ENCODE measurements at places on chromosomes 7 and 10.

DNA sequence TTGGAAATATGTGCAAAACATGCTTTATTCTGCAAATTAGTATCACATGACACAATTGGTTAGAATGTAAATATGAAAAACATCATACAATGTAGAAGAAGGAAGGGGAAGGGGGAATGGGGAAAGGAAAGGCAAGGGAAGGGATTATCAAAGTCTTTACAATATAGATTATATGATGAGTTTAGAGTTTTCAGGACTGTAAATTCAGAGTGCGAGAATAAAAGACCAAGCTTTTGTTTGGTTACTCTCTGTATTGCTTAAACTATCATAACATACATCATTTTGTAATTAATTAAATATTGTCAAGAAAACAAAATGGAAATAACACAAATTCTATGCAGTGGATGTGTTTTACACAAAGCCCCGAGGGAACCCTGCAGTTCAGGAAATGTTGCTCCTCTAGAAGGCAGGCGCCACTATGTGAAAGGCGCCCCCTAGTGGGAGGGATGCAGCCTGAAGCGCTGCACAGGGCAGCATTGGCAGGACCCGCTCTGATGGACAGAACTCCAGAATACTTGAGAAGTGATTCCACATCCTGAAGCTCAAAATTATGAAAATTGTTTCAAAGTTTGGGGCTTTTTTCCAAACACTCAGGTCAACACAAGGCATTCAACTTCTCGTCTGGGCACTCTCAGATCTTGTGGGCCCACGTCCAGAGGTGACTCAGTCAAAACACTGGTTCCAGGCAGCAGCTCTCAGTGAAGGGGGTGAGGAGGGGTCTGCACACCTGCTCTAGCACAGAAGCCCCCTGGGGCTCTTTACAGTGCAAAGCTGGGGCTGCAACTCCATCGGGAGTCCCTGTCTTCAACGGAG is 31.6 kb upstream of the TMEM254 start:
- no peak overlapping the region for H3K4me3 ChIP-seq
- H3K27me3 ChIP-seq = peaks cover 1% of the 10 kb centered on the region
- no peaks in the 10 kb centered on the region for H3K4me1 ChIP-seq
- no peaks in the 10 kb centered on the region for H3K36me3 ChIP-seq
- no peak overlapping the region for H3K27ac ChIP-seq

DNA sequence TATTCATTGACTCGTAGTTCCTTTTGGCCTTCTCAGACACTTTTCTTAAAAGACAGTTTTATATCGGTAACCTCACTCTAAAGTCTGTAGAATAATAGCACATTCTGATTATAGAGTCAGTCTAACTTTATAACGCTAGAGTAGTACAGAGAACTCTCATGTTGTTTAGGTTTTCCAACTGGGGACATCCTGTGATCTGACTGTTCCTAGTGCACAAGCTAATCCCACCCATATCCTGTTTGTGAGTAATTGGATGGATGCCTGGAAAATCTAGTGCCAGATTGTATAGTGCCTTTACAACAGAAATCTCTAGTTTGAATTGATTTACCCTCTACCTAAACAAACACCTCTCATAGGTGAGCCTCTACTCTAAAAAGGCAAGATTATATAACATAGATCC is 107.4 kb downstream of the ZEB1 start:
- peaks cover 29% of the 10 kb centered on the region for H3K36me3 ChIP-seq
- no peak overlapping the region for H3K4me3 ChIP-seq
- DNase-seq = no peak

- no peak overlapping the region for H3K4me3 ChIP-seq
- no peaks in the 10 kb centered on the region for H3K27me3 ChIP-seq
- no peak for DNase-seq
- no peaks in the 10 kb centered on the region for H3K36me3 ChIP-seq
- H3K27ac ChIP-seq = no peak overlapping the region
- peaks cover 17% of the 10 kb centered on the region for H3K4me1 ChIP-seq
These were observed 109.5 kb upstream of the GATA3 start for GRCh38 chr10:7945034-7945433.

DNA sequence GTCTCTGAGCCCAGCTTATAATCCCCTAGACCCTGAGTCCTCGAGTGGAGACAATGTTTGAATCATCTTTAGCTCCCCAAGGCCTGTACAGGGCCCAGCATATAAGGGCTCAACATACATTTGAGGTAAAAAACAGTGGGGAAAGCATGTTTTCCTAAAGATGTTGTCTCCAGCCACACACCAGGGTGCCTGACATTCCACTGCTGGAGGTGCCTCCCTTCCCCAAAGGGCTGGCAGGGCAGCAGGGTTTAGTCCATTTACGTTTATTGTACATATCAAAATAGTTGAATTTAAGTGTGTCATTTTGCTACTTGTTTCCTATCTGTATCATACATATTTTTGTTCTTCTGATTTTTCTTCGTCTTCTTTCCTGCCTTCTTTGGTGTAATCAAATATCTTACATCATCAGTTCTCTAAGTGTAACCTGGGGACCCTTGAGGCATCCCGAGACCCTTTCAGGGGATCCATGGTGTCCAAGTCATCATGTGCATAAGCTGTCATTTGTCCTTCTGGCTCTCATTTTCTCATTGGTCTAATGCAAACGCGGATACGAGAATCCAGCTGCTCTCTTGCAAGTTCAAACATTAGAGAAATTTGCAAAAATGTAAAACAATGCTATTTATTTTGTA is 101.6 kb downstream of the PDGFA start:
- no peaks in the 10 kb centered on the region for H3K27me3 ChIP-seq
- no peaks in the 10 kb centered on the region for H3K36me3 ChIP-seq
- no peak overlapping the region for H3K27ac ChIP-seq
- DNase-seq = no peak
- H3K4me1 ChIP-seq = no peaks in the 10 kb centered on the region
- no peak overlapping the region for H3K4me3 ChIP-seq

GRCh38 chr7:44077681-44078091 is 4.6 kb downstream of the POLM start:
- peaks cover 66% of the 10 kb centered on the region for H3K36me3 ChIP-seq
- peaks cover 25% of the 10 kb centered on the region for H3K4me1 ChIP-seq
- no peak overlapping the region for H3K4me3 ChIP-seq
- no peak overlapping the region for H3K27ac ChIP-seq
- no peaks in the 10 kb centered on the region for H3K27me3 ChIP-seq
- no peak for DNase-seq

DNA sequence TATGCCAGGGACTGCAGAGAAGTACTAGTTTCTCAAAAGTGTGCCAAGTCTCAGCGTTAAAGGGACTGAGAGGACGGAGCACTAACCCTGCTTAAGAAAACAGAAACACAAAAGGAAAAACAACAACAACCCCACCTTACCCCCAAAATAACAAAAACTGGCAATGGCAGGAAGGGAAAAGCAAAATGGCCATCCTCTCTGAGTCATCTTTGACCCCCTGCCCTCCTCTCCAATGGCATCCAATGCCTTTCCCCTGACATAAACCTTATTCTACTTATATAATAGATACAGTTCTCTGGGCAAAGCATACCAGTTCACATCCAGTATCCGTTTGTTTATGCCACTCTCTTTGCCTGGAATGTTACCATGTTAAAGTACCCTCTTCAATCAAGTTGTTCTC is 1.6 kb downstream of the POLR1F start:
- H3K27ac ChIP-seq = no peak overlapping the region
- peaks cover 8% of the 10 kb centered on the region for H3K27me3 ChIP-seq
- peaks cover 39% of the 10 kb centered on the region for H3K4me1 ChIP-seq
- H3K36me3 ChIP-seq = peaks cover 20% of the 10 kb centered on the region
- no peak for DNase-seq

All from activated T-helper 2 cell treated with anti-CD3 and anti-CD28 coated beads, Interferon-gamma antibody, Interleukin-2, Interleukin-4, amounts not matched to agents 10 μg/mL and 5 μg/mL and 100 μg/mL, durations not matched to agents 14 hours and 24 hours and 36 hours (primary cell).